ENCODE measurements at places on chromosomes 13 and 19.

- DNase-seq, result no peak
Observed at GRCh38 chr19:5225486-5226345, 114.9 kb downstream of the PTPRS start.

GRCh38 chr13:76516013-76516412, 370.2 kb downstream of the KCTD12 start:
- no peak for DNase-seq

DNA sequence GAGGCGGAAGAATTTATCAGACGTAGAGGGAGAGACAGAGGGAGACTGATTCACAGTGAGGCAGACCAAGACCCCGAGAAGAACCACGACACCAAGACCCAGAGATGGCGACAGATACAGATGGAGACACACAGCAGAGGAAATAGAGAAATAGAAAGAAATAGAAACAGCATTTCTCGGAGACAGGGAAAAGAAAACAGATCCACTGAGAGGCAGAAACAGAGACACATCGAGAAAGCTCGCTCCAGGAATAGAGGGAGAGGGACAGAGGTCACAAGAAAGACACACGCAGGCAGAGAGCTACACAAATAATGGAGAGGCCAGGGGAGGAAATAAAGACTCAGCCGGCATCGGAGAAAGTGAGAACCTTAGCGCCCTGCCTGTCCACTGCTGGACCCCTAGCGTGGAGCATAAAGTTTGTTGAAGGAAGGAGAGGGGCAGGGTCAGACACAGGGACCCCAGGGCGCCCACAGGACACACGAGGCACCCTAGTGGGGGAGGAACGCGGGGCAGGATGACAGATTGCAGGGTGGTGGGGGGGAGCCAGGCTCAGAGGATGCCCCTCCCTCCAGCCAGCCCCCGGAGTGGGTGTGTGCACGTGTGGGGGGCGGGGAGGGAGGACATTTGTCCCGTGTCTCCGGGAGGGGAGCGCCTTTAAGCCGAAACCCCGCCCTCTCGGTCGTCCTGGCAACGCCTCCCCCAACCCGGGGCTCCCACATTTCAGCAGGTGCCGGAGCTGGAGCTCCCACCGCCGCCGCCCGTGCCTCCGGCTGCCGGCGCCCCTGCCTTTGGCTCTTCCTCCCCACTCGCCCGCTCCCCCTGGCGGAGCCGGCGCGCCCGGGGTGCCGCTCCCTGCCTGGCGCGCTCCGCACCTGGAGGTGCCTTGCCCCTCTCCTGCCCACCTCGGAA, at the start of gene PRKCG:
TSS of gene PRKCG (plus strand) at position 716 of the 909 bp plus-strand sequence. CDS start 298 bp downstream, outside the sequence.
- DNase-seq, result no peak

DNA sequence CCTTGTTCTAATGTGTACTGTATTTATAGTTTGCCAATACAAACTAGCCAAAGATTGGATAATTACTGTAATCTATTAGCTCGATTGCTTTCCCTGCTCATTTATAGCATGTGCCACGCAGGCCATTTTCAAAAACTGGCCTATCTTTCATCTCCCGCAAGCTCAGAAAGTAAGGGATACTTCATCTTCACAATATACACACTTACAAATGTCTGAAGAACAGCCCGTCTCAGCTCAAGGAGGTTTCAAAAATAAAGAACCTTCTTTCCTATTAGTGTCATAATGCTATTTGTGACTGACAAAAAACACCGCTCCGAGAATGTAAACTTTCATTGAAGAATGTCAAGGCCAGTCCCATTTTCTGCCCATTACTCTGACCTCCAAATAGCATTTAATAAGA, 306.4 kb upstream of the ZNF507 start:
- no peak for DNase-seq

DNA sequence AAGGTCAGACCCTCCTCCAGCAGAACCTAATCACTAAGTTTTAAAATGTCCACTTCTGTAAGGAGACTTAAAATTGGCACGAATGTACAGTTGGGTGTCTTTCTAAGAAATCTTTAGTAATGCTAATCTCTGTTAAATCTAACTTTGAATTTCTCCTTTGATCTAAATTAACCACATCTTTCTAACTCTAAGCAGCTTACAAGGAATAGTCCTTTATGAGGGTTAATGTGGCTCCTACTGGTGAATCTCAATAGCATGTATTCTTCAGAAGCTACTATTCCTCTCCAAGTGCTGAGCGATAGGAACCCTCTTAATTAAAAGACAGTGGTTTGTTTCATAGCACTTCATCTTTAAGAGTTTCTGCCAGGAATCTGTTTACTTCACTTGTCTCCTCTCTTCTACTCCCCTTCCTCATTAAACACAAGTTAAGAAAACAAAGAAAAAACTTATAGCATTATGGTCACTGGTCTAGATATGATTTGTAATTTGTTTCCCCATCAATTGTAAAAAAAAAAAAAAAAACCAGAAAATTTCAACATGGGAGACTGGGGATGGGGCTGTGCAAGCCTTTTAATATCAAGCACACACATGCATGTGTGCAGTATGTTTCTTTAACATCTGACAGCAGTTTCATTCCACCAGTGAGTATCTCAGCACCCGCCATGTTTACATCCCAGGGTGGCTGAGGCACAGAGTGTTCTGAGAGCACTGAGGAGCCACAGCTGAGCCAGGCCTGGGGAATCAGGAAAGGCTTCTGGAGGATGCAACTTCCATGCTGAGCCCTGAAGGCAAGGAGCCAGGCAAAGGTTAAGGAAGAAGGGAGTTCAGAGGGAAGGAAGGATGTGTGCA, 57.7 kb downstream of the ATP7B start:
- DNase-seq, result no peak

DNA sequence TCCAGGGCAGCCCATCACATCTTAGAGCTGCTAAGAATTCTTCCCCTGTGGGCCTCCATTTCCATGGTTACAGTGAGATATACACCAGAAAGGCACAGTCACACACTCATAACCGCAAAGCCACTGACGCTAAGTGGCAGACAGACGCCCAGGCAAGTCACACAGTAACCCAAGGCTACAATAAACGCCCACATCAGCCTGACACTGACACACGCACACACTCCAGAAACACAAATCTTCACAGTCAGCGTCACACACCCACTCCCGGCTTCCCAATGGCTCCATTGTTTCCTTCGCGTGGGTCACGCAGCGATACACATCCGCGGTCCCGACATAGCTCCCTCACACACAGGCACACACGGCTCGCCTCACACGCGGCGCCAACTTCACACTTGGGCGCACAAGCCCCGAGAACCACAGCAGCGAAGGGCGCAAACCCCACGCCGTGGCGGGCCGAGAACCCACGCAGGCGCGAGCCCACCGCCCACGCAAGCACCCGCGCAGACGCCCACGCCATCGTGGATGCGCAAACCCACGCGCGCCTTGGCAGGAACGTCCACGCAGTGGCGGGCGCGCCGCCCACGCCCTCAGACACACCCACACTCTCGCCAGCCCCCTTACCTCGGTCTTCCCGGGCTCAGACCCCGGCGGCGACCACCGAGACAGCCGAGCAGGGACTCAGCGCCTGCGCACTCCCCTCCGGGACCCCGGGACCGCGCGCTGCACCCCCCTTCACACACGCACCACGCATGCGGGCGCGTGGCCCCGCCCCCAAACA, at the start of gene ZNF667:
TSS of gene ZNF667 (minus strand) at position 695 of the 778 bp plus-strand sequence. CDS start 14,975 bp downstream, outside the sequence.
- DNase-seq, result no peak

DNA sequence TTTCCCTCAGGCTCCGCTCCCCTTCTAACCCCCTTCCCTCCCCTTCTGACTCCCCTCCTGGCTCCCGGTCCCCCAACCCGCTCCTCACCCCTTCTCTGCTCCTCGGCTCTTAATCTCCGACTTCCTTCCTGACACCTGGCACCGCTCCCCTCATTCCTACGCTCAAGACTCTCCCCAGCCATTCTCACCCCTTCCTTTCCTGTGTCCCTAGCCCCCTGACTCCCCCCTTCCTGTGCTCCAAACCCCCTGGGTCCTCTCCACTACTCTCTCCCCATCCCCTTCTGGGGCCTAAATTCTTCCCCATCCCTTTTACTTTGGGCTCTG, 658 bp downstream of the CLPP start:
- DNase-seq, result no peak

DNA sequence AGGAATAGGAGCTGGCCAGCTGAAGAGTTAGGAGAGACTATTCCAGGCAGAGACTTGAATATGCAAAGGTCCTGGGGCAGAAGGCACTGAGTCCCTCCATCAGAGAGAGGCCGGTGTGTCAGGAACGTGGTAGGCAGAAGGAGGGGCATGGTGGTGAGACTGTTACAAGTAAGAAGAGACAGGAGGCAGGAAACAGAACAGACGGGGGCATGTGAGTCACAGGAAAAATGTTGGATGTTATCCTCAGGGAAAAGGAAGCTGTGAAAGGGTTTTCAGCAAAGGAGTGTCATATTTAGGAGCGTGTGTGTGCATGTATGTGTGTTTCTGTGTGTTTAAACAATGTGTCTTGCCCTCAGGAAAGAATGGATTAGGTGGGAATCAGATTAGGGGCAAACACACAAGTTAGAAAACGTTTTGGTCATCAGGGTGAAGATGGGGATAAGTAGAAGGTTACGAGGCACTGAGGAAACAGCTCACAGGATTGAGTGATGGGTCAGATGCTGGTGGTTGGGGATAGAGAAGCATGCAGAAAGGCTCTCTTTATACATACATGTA, 1.1 kb downstream of the EDDM13 start:
- DNase-seq, result no peak

DNA sequence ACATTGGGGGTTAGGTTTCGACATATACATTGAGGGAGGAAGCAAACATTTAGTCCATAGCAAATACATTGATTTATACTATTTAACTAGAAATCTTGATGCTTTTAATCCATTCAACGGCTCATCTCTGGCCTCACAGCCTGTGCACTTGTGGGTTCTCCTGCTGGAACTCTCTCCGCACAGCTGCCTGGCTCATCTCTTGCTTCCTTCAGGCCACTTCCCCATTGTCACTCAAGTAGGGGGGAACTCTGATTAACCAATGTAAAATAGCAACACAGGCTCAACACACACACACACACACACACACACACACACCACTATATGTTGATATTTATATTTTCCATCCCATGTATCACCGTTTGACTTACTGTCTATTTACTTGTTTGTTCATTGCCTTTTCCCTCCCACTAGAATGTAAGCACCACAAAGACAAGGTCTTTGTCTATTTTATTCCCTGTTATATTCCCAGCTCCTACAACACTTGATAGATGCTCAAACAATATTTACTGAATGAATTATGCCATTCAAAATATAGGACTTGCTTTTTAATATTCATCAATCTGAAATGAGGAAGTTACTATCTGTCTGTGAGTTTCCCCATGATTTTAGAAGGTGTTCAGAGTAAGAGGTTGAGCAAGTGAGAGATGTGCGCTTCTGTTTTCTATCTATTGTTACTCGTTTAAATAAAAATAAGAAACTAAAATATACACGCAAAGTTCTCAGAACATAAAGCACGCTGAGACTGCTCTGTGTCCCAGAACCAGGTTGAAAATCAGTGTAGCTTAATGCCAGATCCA, 29.8 kb upstream of the PABPC3 start:
- DNase-seq, result no peak

DNA sequence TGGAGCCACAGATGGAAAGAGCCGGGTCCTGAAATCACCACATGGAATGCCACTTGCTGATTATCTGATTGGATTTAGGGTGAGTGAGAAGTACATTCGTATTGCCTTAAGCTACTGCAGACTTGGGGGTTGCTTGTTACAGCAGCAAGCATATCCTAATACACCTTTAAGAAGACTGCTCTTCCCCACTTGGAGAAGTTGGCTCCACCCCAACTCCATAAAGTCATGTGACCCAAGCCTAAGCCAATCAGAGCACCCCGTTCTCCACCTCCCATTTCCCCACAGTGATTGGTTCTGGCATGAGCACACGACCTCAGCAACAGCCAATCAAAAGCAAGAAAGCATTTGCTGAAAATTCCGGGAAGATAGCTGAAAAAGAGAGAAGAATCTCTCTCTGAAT, 23.1 kb downstream of the CACNA1A start:
- no peak for DNase-seq

DNA sequence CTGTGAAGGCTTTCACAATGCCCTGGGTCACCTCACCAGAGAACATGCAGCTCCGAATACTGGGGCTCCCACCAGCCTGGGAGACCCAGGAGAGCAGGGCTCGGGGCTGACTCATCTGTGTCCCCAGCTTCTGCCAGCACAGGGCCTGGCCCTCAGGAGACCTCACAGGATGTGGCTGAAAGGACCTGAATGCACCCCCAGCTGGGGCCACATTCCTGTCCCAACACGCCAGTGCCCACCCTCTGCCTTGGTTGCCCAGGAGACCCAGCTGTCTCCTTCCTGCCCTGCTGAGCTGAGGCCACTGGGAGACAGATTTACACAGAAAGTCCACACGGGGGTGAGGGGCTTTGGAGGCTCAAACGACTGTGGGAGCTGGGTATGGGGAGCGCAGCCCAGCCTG, 11.9 kb downstream of the BCAT2 start:
- DNase-seq, result peak; percentile 35

- DNase-seq, result no peak
Observed at GRCh38 chr19:45110851-45111266, 17.9 kb downstream of the PPP1R37 start.

DNA sequence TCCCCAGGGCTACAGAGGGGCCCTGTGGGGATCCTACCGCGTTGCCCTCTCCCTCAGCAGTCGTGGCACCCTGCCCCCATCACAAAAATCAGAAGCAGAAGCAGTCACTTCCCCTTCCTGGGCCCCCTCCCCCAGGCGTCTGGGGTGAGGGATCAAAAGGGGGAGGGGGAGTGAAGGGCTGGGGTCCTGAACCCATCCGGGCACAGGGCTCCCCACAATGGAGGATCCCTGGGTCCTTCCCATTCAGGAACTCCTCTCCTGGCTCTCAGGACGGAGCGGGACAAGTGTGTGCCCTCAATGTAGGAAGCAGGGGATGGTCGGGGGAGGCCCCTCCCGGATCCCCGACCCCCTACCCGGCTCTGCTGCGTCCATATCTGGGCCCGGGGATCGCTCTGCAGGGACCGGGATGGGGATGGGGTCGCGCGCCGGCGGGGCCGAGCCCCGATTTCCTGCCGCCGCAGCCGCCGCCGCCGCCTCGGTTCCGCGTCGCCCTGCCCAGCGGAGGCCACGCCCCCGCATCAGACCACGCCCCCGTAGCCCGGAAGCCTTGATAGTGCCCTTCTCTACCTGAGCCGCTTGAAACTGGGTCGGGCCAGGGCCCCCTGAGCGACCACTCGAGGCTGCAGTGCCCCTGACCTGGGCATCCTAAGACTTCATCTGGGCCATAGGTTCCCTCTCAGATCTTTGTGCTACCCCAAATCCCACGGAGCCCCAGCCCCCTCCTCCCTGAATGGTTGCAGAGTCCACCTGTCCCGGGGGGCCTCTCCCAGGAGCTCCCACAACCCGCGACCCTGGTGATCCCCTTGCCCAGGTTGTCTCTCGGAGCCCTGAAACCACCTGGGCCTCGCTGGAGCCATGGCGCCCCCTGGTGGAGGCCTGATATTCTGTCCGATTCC, at the start of gene GMIP:
TSS of gene GMIP (minus strand) at position 500 of the 896 bp plus-strand sequence. CDS start at position 372, 128 bp downstream.
- DNase-seq, result peak; percentile 46
